ENCODE measurements at places on chromosomes 13 and 19. TPM values are rescaled to one million over a fixed set of nuclear protein-coding genes. Genes with fewer than 3 reads are reported as not detected.

The BCL3 gene
- total RNA-seq = 2.2 TPM

The MEDAG gene
- total RNA-seq = 0.88 TPM

The ATP4A gene
- 0.24 TPM for total RNA-seq

The SRRM5 gene
- total RNA-seq = 0.44 TPM

The CLIP3 gene
- 19.7 TPM for total RNA-seq

The TNFRSF19 gene
- total RNA-seq = 2.7 TPM

The RNF113B gene
- not detected for total RNA-seq

The LILRB4 gene
- not detected for total RNA-seq

The NACC1 gene
- 198 TPM for total RNA-seq

The APLP1 gene
- 29.9 TPM for total RNA-seq

The TMPRSS9 gene
- 0.33 TPM for total RNA-seq

The PRR22 gene
- 8.1 TPM for total RNA-seq

The CATSPERD gene
- total RNA-seq = not detected

The KLK3 gene
- not detected for total RNA-seq

The ADPRHL1 gene
- total RNA-seq = 2.7 TPM

The BRSK1 gene
- 47.0 TPM for total RNA-seq
